ENCODE measurements at places on chromosomes 6 and 20. TPM values are rescaled to one million over a fixed set of nuclear protein-coding genes. Genes with fewer than 3 reads are reported as not detected.
A peak's percentile ranks its signal among the peaks of the same experiment; 100 is the strongest.

OR2H2 gene
- total RNA-seq, result not detected

LGSN gene
- not detected for total RNA-seq

C2 gene
- 5.9 TPM for total RNA-seq

TMEM244 gene
- not detected for total RNA-seq

PXT1 gene
- total RNA-seq, result not detected

GRCh38 chr6:12516070-12516469 lies 200.5 kb upstream of the PHACTR1 start:
- no peak for DNase-seq

- peak; percentile 65 for DNase-seq
Observed at GRCh38 chr20:44683263-44684046, 31.7 kb upstream of the CCN5 start.

DNA sequence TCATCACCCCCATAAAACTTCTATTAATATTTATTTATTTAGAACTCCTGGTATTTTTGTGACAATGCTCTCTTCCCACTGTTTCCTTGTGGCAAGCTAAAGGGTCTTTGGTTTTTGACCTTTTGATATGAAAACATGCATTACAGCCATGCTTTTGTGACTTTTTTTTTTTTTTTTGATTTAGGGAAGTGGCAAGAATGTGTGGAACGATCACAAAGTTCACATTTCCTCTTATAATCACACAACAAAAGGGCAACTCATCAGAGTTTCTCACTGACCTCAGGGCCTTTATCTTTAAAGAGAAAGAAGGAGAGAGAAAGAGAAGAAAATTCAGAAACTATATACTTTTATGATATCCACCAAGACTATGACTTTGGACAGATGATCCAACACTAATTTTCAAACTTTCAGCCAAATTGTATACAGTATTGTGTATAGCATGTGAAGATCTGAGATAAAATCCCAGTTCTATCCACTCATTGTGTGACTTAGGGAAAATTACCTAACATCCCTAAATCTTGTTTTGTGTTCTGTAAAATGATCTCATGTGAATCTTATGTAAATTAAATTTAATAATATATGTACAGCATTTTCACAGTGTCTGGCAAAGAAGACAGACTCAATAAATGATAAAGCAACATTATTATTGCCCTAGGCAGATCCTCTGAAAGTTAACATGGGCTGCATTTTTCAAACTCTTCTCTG lies 106.8 kb upstream of the MARCKS start:
- DNase-seq, result no peak

GRCh38 chr6:149150301-149150700 lies 167.2 kb upstream of the TAB2 start:
- DNase-seq, result no peak

DNA sequence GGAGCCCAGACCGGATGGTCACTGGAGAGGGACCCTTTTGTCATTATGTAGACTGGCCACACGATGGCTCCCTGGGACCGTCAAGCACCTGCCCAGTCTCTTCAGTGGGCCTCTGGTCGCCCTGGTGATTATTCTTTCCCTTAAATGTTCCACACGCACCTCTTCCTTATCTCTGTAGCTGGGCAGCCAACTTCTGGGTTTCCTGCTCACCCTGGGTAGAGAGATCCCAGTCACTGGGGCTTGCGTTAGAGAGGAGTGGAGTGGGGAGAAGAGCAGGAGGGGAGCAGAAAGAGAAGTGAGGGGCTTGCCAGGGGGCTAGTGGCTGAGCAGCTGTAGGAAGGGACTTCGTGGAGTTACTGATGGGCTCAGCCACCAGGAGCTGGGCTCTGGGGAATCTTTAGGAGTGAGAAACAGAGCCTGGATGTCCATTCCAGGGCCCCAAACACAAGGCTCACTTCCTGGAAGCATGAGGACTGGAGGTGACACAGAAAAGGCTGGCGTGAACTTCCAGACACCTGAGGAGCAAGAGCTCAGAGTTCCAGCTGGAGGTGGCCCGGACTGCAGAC lies 150.1 kb downstream of the DHX35 start:
- peak; percentile 8 for DNase-seq

GRCh38 chr20:17097603-17098002 lies 129.2 kb upstream of the PCSK2 start:
- DNase-seq, result no peak

DNA sequence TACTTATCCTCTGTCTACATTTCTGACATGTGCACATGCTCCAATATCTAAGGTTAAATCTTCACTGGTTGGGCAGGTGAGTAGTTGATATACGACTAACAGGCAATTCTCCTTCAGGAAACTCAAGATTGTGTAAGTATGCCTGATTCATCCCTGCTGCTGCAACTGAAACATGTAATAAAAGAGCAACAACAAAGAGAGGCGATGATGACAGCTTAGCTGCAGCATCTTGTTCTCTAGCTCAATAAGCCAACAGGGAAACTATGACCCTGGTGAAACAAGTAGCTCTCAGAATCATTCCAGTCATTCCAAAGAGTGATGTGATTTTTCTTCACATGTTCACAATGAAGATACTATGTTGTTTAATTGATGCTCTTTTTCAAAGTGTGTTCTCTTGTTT lies 74.4 kb downstream of the ELOVL4 start:
- no peak for DNase-seq

DNA sequence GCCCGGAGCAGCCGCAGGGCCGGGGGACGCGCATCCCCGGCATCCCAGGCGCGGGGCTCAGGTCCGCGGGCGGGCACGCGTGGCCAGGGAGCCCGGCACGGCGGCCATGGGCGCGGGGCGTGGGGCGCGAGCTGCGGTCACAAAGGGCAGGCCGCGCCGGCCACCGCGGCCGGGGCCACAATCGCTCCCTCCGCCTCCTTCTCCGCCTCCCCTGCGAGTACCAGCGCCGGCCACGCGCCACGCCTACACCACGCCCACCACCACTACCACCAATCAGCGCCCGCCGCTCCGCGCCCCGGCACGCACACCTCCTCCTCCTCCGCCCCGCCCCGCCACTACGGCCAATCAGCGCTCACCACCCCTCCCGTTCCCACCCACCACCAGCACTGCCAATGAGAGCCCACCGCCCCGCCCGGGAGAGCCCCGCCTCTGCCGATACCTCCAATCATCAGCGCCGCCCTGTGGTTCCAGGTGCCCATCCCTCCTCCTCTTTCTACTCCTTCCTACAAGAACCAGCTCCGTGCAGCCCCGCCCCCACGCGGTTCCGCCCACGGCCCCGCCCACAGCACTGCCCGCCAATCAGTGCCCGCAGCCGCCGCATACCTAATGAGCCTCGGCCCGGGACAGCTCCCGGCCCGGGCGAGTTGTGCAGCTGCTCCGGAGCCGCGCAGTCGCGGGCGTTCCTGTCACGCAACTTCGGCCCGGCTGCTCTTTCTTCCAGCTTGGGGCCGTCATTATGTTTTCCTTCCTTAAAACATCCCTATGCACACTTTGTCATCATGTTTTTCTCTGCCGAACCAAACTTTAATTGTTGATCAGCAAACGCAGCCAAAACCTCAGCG lies at the start of gene RPS6KA2:
Gene RPS6KA2 (minus strand): TSS at position 219 of the 842 bp plus-strand sequence. CDS start 232 bp downstream, outside the sequence.
- peak; percentile 100 for DNase-seq

- no peak for DNase-seq
Observed at GRCh38 chr6:26275663-26276062, 89.3 kb upstream of the BTN3A2 start.

DNA sequence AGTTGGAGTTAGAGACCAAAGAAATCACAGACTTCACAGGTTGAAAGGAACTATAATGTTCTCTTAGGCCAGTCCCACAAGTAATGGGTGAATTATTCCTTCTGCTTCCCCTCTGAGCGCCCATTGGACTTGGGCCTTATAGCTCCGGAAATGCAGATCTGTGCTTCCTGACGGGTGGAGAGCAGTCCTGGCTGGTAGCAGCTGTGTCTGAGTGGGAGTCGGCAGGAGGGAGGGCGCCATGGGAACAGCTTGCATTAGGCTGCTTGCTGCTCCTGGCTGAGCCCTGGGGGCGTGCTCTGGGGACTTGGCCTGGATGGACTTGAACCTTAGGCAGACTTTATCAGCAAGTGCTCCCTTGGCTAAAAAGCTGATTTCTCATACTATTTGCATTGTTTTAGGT lies 18.4 kb upstream of the NUP153 start:
- DNase-seq, result no peak

DNA sequence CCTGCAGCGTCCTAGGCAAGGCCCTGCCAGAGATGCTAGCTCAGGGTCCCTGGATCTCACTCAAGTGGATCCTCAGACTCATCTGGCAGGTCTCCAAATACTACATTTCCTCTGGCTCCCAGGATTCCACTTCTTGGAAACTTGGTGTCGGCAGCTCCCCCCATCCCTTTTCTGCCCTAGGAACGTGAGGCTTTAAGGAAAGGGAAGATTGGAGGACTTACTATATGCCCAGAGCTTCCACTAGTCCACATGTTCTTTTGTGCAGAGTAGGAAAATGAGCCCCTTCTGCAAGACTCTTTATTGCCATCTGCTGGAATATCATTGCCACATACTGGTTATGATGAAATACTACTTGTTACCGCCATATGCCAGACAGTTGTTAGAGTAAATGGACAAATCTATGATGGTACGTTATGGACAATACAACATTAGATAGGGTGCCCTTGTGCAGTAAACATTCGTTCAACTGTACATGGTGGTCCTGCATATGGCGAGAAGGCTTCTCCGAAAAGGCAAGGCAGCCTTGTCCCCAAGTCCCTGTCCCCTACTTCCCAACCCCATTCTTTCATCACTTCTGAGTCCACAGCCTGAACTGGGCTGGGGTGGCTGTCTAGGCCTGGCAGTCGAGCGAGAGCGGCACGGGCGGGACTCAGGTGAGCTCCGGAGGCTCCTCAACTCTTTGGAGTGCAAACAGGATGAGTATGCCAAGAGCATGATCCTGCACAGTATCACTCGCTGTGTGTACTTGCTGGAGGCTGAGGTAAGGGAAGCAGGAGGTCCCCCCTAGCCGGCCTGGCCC lies 780 bp downstream of the ARMC12 start:
- DNase-seq, result peak; percentile 15

- no peak for DNase-seq
Observed at GRCh38 chr6:80340280-80340679, 233.8 kb downstream of the BCKDHB start.

DNA sequence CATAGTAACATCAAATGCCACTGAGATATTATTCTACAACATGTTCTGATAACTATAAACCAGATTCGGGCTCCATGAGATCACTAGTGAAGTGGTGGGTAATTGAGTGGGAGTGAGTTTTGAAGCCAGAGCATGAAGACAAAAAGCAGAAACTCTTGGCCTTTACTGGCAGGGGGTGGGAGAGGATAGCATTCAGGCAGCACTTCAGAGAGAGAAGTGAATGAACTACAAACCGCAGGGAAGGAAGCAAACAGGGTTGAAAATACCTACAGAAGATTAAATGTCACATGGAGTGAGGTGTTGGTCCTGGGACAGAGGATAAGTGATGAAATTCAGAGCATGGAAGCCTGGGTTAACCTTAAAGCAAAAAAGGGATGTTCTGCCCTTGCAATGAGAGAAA lies 250.0 kb downstream of the EPM2A start:
- DNase-seq, result no peak
